ENCODE measurements at places on chromosomes 6 and 20. TPM values are rescaled to one million over a fixed set of nuclear protein-coding genes. Genes with fewer than 3 reads are reported as not detected.

MACROD2 gene
- total RNA-seq: not detected

HDGFL1 gene
- not detected for total RNA-seq

PKIG gene
- 57.6 TPM for total RNA-seq

CRIP3 gene
- not detected for total RNA-seq

MANEA gene
- 12.8 TPM for total RNA-seq

SEC63 gene
- 106 TPM for total RNA-seq

CTSA gene
- 160 TPM for total RNA-seq

ZFP57 gene
- total RNA-seq: not detected

C20orf141 gene
- not detected for total RNA-seq

TCF21 gene
- total RNA-seq: not detected

GPR6 gene
- not detected for total RNA-seq

BPHL gene
- 12.2 TPM for total RNA-seq

SLPI gene
- total RNA-seq: not detected

RTN4IP1 gene
- total RNA-seq: 6.9 TPM

AFDN gene
- 17.1 TPM for total RNA-seq

KCNK17 gene
- total RNA-seq: not detected

WFDC2 gene
- total RNA-seq: not detected

ADGRF5 gene
- not detected for total RNA-seq

TP53TG5 gene
- total RNA-seq: not detected

BNIP5 gene
- not detected for total RNA-seq

EYS gene
- not detected for total RNA-seq

OTOR gene
- not detected for total RNA-seq

BEND3 gene
- 2.3 TPM for total RNA-seq

CTAGE9 gene
- total RNA-seq: not detected

MAFB gene
- not detected for total RNA-seq

HLA-DMA gene
- total RNA-seq: 2.1 TPM

ZC3H12D gene
- 0.17 TPM for total RNA-seq

SLC4A11 gene
- 3.6 TPM for total RNA-seq

KCNK15 gene
- total RNA-seq: 0.34 TPM

HEBP2 gene
- total RNA-seq: 45.2 TPM

CLIC5 gene
- total RNA-seq: not detected

ANGPT4 gene
- not detected for total RNA-seq
